Activated CD4-positive, alpha-beta T cell treated with anti-CD3 and anti-CD28 coated beads for 36 hours (primary cell): ENCODE measurements at places on chromosomes 13 and 19. TPM values are rescaled to one million over a fixed set of nuclear protein-coding genes. Genes with fewer than 3 reads are reported as not detected.

The SPPL2B gene
- total RNA-seq: 48.5 TPM

The ETV2 gene
- total RNA-seq: 1.1 TPM

The PRTN3 gene
- not detected for total RNA-seq

The ZNF793 gene
- 4.4 TPM for total RNA-seq
